ENCODE measurements at places on chromosomes 5 and 9.
A peak's percentile ranks its signal among the peaks of the same experiment; 100 is the strongest.

DNA sequence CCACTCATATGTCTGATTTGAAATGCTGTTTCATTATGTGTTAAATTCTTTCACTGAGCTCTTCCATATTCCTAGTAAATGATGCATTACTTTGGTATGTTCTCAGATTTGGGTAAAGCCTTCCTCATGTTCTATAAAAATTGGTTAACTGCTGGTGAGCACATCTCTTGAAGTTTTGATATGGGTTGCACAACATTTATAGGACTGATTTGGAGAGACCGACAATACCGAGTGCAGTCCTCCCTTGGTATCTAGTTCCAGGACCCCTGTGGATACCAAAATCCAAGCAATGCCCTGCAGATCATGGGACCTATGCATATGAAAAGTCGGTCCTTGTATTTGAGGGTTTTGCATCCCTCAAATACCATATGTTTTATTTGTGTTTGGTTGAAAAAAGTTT lies 37.8 kb downstream of the WDR36 start:
- no peak for DNase-seq

DNA sequence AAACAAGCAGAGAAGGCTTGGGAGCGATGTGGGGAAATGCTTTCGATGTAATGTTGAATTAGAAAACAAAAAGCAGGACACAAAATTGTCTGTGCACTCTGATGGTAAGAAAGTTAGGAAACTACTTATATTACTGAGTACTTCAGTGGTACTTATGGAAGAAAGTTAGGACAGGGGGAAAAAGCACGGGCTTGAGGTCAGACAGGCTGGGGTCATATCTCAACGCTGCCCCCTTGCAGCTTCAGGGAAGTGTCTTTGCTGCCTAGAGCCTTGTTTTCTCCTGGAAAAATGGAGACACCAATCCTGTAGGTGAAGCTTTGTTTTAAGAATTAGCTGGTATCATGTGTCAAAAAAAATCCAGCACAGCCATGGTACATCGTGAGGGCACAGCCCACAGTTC lies 23.0 kb downstream of the NEURL1B start:
- DNase-seq, result no peak

DNA sequence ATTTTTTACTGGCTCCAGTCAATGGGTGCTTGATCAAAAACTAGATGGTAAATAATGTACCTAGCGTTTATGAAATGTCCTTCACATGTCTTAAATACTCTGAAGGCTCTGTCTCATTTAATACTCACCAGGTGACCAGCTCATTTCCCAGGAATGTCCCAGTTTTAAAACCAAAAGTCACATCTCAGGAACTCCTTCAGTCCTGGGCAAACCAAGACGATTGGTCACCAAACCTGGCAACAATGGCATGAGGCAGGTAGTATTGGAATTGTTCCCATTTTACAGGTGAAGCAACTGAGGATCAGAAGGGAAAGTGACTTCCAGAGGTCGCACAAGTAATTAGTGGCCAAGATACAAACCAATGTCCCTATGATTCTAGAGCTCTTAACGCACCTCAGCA lies 27.7 kb downstream of the SMIM23 start:
- no peak for DNase-seq

GRCh38 chr9:112056996-112057395 lies 118.1 kb downstream of the SUSD1 start:
- DNase-seq, result no peak

GRCh38 chr5:178279723-178280438 lies 47.3 kb upstream of the PHYKPL start:
- DNase-seq, result peak; percentile 74

- DNase-seq, result peak; percentile 91
These were observed 607 bp downstream of the UHRF2 start for GRCh38 chr9:6413365-6414246.

- DNase-seq, result peak; percentile 78
These were observed 47.3 kb downstream of the CACNA1B start for GRCh38 chr9:137924761-137925369.

- DNase-seq, result no peak
These were observed 12.8 kb upstream of the PHF19 start for GRCh38 chr9:120889606-120890271.

DNA sequence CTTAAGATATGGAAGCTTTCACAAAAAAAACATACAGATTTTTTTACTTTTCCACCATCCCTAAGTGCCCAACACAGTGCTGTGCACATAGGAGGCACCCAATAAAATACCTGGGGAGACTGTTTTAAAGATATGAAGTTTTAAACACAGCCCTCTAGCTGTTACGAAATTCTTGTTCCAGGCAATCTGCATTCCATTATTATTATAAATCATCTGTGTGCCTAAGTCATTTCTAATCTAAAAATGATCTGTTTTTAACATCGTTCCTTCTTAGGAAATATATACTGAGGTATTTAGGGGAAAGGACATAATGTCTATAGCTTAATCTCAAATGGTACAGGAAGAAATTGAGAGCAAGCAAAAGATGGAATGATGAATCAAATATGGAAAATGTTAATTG lies 32.7 kb upstream of the ISCA1 start:
- no peak for DNase-seq

GRCh38 chr5:145937432-145938250 lies 1.3 kb downstream of the SH3RF2 start:
- no peak for DNase-seq

DNA sequence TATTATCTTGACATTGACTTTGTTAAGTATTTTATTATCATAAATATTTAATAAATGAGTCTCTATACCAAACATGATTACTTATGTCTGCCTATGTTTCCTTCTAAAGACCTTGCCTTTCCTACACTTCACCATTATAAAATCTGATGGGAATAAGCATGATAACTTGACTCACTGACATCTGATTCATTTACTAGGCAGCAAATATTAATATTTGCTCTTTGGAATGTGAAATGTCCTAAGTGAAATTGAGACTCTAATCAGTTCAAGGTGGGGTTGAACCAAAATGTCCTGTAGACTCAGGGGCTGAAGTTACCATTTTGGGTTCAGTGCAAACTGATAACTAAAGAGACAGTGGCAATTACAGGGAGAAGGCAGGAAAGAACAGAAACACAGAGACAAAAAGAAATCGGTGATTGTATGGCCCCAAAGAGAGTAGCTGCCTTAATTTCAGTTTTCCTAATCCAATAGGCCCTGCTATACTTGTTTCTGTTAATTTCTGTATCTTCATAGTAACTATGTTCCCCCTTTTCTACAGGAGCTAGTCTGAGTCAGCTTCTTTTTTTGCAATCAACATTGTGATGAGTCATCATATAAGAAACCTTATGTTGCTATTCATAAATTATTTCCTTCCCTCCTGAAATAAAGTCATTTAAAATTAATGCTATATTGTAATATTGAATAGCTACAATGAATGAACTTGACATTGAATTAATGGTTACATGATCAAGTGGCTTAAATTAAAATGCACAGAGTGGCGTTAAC lies 296.8 kb downstream of the PDE4D start:
- DNase-seq, result no peak

GRCh38 chr5:52789851-52790250 lies 2.1 kb downstream of the ITGA1 start:
- no peak for DNase-seq

- no peak for DNase-seq
These were observed 556.5 kb upstream of the SEMA6A start for GRCh38 chr5:117131048-117131679.

- DNase-seq, result no peak
These were observed 85.5 kb upstream of the MARCHF11 start for GRCh38 chr5:16265141-16265540.

- DNase-seq, result no peak
These were observed 273.1 kb downstream of the ACTL7B start for GRCh38 chr9:108582726-108583125.

DNA sequence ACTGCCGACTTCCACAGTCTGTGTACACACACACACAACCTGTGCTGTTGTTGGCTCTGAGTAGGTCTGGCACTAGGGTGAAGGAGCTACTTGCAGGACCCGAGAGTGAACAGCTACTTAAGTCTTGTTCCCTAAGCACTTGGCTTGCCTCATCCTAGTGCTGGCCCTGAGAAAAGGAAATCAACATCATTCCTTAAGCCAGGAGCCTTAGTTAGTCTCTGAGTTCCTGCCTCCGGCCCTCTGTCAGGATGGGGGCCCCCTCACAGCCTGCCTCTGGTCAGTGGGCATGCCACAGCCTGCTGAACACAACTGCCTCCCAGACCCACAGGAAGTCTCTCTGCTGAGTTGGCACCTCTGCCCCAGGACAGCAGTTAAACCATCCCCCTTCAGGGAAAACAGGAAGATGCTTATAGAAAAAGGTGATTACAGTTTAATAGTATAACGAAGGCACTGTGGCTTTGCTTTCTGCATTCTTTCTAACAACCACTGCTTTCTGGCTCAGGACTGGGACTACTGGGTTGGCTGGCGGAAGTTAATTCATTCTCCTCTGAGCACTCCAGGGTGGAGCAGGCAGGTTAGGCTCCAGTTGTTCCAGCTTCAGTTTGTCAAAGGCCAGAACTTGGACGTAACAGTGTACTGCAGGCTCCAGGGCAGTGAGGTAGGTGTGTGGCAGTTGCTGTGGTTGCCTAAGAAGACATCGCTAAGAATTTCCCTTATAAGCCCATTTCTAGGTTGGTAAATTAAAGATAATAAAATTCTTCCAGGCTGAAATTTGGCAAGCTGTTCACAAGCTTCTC lies 2.8 kb downstream of the MAMDC2 start:
- no peak for DNase-seq

GRCh38 chr5:5360363-5360940 lies 62.0 kb upstream of the ICE1 start:
- no peak for DNase-seq

GRCh38 chr9:78462611-78463010 lies 165.7 kb downstream of the PSAT1 start:
- DNase-seq, result no peak

GRCh38 chr9:137116728-137117127 lies 2.2 kb upstream of the DPP7 start:
- no peak for DNase-seq

DNA sequence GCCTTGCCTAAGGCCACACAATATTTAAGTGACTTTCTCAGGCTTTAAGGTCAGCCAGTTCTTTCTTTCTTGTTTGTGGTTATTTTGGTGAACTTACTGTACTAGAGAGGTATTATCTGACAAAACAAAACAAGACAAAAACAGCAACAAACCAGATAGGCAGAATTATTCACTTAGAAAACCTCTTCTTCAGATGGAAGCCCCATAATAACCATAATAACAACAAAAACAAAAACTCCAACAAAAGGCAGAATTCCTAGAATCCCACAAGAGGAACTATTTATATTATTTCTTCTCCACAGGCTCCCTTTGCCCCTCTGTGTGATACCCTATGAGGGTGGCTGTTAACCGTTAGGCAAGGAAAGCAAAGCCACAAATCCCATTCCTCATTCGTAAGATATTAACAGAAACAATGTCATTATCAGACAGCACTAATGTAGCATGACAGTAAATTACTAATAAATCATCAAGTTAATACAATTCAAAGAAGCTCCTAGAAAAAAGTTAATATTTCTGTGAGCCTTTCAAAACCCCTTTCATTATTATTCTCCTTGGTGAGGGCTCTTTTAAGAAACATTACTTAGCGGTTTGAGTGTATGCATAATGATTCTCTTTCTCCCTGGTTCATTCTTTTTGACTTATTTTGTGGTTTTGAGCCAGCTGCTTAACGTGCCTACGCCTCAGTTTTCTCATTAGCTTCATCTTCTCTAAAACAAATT lies 274.9 kb downstream of the EFNA5 start:
- no peak for DNase-seq

- no peak for DNase-seq
These were observed 100.6 kb downstream of the ICE1 start for GRCh38 chr5:5523066-5523505.

- DNase-seq, result no peak
These were observed 190.6 kb upstream of the MSX2 start for GRCh38 chr5:174533751-174534241.

DNA sequence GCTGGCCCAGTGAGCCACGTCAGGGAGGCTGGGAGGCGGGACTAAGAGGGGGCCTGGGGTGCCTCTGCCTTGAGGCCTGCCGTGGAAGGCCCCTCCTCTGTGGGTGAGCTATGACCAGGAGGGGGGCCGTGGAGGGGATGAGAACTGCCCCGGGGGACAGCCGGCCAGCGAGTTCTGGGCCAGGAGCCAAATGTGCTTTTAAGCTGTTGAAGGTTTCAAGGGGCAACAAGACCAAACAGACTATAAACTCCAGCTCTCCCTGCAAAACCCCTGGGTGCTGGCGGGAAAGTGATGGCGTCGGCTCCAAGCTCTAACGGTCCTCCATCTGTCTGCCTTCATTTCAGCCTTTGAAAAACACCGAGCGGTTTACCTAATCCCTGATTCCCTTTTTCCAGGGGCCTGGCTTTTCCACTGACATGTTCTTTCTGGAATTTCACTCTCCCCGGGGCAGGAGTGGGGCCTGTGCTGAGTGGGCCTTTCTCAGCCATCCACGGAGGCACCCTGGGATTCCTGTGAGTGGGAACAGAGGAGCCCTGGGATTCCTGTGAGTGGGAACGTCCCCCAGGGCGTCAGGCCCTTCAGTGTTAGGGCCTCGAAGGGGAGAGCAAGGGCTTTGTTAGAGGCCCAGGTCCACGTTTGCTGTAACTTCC lies 65.6 kb downstream of the COL5A1 start:
- no peak for DNase-seq

DNA sequence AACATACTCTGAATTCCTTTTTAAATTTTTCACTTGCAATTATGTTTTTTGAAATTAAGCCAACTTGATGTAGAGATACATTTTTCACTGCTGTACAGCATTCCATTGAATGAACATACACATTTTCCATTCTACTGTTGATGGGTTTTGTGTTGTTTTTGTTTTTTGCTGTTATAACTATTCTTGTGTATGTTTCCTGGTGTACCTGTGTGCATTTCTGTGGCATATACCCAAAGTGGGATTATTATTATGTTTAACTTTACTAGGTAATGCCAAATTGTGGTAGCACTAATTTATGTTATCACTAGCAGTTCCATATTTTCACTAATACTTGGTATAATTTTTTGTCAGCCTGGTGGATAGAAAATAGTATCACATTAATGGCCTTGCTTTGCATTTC lies 2.7 kb downstream of the RFESD start:
- no peak for DNase-seq

- DNase-seq, result no peak
These were observed 40.5 kb downstream of the TLE1 start for GRCh38 chr9:81648891-81649290.

- DNase-seq, result no peak
These were observed 87.4 kb upstream of the FER start for GRCh38 chr5:108660291-108660690.

- no peak for DNase-seq
These were observed 124.9 kb upstream of the GRIA1 start for GRCh38 chr5:153365547-153365946.

DNA sequence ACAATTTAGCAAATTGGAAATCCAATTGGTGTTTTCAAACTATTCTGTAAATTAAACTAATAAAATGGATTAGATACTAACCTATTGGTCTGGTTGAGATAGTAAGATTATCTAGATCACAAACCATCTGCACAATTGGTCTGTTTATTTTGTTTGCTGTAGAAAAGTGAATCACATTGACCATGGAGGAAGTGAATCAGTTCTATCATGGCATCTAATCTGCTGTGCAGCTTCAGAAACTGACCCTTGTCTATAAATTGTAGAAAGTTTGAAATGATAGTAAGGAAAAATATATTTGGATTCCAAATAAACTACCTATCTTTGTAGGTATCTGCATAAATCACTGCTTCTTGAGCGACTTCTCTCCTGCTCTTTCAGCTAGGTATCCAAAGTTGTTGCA lies 1865.4 kb downstream of the MAT2B start:
- no peak for DNase-seq

- no peak for DNase-seq
These were observed 11.9 kb downstream of the TNFAIP8 start for GRCh38 chr5:119367502-119368237.
